NCI-H187 (cell line): ENCODE measurements at places on chromosomes 3 and 15.

DNA sequence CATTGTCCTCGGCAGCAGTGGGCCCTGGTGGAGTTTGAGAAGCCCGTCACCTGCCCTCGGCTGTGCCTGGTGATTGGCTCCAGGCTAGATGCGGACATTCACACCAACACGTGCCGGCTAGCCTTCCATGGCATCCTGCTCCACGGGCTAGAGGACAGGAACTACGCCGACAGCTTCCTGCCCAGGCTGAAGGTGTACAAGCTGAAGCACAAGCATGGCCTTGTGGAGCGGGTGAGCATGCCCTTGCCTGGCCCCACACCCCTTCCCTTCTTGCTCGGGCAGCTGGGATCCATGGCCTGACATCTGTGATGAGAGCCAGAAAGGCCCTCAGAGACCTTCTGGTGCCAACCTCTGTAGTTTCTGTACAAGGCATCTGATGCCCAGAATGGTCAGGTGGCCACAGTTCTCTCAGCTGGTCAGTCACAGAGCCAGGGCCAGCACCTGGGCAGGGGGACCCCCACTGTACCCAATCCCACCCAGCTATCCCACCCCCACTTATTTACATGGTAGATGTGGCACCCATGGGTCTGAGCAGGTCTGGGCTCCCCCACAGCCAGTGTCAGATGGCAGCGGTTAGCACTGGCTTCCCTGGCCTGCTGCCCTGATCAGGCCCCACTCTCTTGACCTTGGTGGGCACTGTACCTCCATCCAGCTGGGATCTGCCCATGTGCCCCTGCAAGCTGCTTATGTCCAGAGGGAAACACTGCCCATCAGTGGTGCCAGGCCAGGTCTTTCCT is 124.9 kb downstream of the DNAJB8 start:
- DNase-seq, result no peak

DNA sequence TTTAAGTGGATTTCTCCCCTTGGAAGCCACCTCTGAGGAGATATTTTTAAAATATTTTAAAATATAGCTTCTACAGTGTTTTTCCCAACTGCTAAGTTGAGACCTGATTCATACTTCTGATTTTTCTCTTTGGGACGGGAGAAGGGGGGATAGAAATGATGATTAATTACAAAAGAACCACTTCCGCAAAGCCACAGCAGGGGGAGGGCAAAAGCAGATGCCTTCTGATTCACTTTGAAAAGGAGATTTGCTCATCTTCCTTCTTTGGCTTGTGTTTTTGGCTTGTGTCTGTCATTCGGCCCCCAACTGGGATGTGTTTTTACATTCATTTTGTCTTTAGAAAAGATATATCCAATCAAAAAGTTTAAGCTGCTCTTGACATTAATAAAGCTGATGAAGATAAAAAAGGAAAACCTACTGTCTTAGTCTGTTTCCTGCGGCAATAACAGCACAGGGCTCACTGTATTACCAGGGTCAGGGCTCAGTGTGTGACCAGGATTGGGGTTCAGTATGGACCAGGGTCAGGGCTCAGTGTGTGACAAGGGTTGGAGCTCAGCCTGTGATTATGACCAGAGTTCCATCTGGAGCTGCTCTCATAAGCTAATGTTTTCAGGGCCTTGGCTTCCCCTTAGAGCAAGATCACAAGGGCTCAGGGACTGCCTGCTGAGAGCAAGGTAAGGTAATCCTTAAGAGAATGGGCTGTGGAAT is 223.2 kb downstream of the MTHFS start:
- no peak for DNase-seq

DNA sequence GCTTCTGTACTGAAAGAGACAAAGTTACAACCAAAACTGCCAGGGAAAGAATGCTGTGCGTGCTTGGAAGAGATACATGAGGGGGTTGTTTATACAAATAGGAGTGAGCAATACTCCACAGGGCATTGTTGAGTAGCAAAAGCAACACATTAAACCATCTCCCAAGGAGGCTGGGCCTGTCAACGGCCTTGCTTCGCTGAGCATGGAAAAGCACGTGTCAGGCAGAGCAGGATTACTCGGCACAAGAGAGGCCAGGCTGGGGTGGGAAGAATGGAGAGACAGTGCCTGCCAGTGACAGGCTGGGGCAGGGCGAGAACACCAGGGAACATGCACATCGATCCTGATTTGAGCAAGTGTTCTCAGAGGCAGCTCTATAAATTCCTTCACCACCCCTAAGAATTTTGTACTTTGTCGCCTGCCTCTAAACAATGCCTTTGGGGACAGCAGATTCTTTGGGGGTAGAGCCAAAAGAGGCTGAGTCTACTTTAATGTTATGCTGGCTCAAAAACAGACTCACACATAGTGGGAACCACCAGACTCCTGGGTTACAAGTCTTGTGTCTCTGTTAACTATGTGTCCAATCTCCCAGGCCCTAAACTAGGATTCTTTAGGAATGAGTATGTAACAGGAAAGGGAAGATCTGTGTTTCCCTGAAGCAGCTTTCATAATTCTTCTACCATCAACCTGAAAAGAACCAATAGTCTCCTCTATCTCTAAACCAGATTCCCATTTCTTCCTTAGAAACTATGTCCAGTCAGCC is 67.2 kb downstream of the LIPC start:
- DNase-seq, result no peak

- no peak for DNase-seq
Observed at GRCh38 chr3:59692117-59692516, 642.3 kb upstream of the CFAP20DC start.

DNA sequence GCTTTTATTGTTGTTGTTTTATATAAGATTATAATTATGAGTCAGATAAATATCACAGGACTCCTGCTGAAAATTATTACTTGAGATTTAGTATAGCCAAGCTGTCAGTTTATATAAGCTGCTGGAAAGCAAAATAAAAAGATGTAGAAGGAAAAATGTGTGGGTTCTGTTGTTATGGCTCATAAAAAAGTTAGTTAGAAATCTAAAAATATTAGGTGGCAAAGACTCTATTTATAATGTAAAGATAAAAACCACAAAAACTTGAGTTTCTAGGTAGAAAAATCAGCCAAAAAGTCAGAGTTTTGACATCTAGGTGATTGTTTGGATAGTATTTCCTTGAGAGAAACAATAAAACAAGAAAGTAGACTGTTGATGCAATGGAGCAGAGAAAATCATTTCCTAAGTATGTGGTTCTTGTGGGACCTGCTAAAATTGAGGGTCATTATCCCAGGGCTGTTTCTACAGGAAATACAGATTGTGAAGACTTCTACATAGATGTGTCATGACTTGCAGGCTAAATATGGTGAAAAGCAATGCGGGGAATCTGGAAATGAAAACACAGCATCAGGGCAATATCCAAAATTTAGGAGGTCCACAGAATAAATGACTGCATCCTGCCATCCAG is 1109.6 kb upstream of the CADM2 start:
- no peak for DNase-seq

DNA sequence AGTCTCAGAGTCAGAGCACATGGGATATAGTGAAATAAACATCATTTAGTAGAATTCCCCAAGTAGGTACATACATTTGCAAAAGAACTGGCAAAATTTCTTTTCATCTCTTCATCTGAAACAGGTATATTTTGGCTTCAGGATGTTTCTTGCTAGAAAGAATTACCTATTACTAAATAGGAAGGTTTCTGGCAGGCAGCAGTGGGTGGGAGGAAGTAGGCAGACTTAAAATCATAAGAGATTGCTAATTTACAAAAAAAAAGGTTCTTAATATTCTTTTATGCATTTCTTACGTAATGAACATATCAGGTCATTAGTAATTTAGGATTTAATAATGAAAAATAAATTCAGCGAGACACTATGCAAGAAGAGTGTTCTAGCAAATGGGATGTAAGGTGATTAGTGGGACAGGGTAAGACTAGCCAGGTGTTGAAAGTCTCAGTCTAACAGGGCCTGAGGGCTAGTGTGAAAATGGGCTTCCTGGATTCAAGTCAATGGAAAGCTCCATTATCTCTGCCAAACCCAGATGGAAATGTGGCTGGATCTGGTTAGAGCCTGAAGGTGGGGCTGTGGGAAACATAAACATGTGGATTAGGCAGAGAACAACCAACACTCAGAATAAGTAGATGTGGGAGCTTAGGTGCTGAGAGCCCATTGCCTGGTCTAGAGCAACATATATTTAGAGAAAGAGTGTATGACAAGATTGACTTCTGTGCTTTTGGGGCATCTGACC is 127.4 kb upstream of the FEZF2 start:
- DNase-seq, result no peak

GRCh38 chr3:111269777-111270176 is 198.2 kb downstream of the NECTIN3 start:
- DNase-seq, result no peak

DNA sequence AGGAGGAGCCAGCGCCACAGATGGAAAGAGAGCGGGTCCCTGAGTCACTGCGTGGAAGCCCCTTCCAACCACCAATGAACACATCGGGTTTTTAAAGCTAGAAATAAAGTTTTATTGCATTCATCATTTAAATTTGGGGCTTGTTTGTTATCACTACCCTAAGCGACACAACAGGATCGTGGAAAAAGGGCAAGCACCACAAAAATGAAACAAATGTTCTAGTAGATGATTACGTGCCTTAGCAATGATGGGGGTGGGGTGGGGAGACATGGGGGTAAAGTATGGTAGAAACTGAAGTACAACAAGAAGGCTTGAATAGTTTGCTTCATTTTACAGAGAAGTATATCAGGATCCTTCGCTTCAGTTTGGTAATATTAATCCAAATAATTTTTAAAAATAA is 221.6 kb upstream of the ATP10A start:
- DNase-seq, result no peak

DNA sequence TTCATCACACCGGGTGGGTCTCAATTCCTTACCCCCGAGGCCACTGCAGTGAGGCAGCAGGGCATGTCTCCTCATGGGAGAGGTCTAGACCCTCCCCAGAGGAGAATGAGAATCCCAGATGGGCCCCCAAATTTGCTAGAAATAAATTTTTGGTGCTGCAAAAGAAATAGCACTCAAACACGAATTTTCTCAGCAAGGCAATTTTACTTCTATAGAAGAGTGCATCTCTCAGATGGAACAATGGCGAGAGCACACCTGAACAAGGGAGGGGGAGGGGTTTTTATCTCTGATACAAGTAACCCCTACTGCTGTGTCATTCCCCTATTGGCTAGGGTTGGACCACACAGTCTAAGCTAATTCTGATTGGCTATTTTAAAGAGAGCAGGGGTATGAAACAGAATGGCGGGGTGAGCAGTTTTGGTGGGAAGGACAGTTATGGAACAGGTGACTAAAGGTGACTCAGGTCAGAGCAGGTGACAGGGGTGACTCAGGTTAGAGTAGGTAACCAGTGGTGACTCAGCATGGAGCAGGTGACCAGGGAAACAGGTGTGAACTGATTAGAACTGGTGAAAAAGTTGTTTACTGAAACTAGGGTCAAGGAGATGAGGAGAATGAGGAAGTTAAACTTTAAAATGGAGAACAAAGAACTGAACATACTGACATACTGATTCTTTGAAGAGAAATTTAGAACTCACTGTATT is 93.0 kb upstream of the WNT7A start:
- no peak for DNase-seq

DNA sequence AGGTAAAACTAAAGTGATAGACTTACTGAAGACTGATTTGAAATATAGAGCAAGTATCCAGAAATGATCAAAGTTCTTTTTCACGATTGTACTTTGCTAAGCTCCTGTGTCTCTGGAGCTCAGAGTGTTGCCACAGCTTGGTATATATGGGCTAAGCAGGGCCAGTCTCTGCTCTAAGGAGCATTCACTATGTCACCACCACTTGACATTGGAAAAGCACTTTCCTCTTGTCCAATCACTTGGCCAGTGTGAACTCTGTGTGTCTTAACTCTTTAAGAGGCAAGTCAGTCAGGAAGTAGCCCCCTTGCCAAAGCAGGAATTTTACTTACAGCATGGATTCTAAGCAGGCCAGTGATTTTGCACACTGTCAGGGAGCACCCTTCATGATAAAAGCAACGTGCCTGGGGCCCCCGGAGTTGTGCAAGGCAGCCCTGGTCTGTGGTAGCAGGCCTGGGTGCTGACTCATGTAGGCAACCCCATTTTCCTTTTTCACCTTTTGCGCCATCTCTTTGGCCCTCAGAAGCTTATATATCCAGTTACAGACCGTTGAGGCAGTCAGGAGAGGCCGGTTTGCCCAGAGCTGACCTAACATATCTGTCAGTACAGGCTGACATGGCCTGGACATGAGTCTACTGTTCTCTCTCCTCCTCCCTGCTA is 73.0 kb downstream of the HCN4 start:
- no peak for DNase-seq

GRCh38 chr15:78751602-78751979 is 59.7 kb downstream of the ADAMTS7 start:
- DNase-seq, result no peak

DNA sequence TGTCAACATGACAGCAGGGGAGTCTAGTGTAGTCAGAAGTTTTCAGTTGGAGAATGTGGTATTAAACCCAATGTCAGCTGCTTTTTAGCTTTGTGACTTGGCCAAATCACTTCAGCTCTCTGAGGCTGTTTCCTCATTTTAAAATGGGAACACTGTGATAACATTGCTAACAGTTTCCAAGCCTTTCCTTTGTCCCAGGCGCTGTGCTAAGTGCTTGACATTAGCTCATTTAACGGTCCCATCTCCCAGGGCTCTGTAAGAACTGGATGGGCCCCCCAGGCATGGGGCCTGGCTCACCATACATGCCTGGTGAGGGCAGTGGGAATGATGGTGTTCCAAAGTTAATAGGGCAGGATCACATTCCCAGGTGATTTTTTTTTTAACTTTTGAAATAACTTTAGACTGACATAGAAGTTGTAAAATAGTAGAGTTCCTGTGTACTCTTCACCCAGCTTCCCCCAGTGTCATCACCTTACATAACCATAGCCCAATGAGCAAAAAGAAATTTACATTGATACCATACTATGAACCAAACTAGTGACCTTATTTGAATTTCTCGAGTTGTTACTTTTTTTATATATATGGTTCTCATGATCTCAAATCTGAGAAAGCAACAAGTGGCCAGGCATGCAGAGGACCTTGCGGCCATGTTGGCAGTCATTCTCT is 7.7 kb downstream of the RASL12 start:
- no peak for DNase-seq

DNA sequence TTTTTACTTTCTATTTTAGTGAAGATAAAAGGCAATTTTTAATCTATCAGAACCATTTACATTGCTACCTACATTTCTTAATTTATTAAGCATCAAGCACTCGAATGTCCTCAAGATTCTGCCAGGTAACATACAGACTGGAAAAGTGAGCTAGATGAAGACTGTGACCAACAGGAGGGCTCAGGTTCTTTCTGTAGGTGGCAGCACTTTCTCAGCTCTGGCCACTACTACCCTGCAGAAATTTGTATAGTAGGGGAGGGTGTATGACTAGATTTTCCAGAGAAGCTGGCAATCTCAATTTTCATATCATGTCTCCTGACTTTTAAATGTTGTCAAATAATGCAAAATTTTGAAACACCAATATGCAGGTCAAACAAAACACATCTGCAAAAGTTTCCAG is 165.0 kb upstream of the SUCLG2 start:
- DNase-seq, result no peak

DNA sequence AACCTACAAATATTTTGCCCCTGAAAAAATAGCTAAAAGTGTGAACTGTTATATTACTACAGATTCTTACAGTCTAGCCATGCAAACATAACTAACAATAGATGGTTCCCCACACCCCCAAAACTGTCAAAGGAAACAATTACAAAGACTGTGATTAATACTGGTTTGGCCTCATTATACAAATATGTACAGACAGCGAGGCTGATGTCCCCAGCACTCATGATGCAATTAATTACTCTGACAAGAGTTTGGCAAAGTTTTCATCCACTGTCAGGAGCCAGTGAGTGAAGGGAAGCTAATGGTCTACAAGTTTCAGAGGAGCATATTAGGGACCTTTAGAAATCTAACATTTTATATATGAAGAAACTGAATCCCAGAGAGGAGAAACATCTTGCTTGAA is 61.0 kb downstream of the HMG20A start:
- no peak for DNase-seq
